ENCODE measurements at places on chromosomes 1 and 21.

DNA sequence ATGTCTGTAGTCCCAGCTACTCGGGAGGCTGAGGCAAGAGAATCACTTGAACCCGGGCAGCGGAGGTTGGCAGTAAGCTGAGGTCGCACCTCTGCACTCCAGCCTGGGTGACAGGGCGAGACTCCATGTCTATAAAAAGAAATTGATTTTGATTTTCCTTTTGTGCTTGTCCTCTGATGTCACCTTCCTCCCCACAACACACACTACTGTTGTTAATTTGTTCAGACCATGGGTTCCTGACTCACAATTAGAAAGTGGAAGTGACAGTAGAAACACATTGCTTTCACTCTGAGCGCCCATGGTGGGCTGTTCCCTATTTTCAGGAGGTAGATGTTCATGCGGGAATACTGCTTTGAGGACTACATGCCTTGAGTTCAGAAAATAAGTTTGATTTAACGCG is 165.5 kb upstream of the KCNJ6 start:
- no peak for DNase-seq

- no peak for DNase-seq
Measured at GRCh38 chr21:34691390-34692032, 22.7 kb downstream of the CLIC6 start.

DNA sequence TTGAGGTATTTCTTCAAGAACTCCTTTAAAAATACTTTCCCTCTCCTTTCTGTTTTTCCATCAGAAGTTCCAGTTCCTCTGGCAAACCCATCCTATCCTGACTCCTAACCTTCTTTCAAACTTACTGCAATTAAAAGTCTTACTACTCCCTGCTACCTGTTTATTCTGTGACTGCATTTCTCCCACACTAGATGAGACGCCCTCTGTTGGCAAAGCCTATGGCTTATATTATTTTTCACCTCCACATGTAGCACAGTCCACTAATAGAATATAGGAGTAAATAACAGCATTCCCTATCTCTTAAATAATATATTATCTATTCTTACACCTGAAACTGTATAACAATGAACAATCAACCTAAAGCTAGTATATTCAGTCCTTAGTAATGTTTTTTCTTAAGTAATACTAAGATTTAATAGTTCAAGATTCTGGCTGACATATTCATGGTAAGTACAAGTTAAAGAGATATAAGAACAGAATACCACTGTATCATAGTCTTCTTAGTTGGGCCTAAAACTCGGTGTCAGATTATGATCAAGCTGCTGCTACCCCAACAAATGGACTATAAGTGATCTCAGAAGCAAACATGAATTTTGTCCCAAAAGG is 54.8 kb downstream of the RAB3GAP2 start:
- no peak for DNase-seq

DNA sequence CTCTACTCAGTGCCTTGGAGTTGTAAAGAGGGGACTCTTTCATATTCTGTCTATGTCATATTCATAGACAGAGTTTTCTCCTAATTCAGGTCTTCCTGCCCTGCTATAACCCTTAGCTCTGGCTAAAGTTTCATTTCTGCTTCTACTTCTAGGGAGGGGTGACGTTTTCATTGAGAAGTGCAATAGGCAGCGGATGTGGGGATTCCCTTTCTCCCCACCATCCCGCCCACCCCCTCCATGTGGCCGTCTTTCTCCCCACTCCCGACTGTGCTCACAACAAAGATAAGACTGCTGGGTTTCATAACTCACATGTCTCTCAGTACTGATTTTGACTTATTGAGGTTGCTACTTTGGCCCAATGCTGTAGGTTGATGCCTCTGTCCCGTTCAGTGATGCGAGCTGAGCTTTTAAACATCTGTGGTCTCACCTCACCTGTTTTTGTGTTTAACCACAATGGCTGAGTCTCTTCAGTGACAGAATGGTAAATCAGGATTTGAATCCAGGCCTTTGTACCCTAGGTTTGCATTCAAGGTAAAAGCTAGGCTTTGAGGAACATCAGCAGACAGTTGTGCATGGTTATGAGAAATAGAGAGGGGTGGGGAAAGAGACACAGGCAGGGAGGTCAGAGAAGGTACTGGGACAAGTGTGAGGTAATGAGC is 7.8 kb upstream of the KIF14 start:
- DNase-seq, result no peak

- no peak for DNase-seq
Measured at GRCh38 chr1:56774067-56774609, 45.1 kb downstream of the FYB2 start.

GRCh38 chr1:50833216-50833615 is 126.9 kb downstream of the FAF1 start:
- DNase-seq, result no peak

GRCh38 chr1:24297187-24297851 is 21.8 kb upstream of the GRHL3 start:
- no peak for DNase-seq

GRCh38 chr1:209855623-209856022 is 27.9 kb downstream of the UTP25 start:
- no peak for DNase-seq

- DNase-seq, result no peak
Measured at GRCh38 chr1:44484155-44484688, 79.2 kb downstream of the RNF220 start.

DNA sequence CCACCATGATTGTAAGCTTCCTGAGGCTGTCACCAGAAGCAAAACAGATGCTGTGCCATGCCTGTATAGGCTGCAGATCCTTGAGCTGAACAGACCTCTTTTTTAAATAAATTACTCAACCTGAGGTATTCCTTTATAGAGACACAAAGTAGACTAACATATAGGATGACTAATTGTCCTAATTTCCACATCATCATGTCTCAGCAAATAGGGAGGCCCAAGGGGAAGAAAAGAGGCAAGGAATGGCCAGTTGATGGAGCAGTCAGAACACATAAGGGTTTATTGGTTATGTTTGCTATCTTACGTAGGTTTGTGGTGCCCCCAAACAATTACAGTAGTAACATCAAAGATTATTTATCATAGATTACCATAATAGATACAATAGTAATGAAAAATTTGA is 126.2 kb downstream of the RASAL2 start:
- DNase-seq, result no peak

DNA sequence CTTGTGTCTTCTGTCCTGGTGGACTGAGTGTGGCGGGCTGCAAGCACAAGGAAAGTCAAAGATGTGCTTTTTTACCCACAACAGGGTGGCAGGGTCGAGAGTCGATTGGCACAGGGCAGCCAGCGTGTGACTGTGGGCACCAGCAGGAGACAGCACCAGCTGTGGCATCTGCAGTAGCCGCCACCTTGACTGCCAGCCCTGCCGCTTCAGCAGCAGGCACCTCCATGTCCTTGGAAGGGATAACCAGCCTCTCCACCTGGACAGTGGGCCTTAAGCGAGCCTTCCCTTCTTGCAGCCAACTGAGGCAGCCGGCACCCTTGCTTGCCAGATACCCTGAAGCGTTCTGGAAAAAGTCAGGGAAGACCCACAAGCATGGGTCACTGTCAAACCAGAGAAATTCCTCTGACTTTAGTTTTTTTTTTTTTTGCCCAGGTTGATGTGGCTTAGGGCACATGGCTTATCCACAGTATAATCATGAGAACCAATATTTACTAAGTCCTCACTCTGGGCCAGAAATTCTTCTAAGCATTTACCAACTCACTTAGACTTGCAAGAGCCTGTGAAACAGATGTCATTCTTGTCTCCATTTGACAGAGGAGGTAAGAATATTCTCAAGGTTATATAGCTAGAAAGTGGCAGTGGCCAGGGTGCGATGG is 30.1 kb upstream of the PTGFRN start:
- no peak for DNase-seq
